ENCODE measurements at places on chromosomes 7 and 10.

DNA sequence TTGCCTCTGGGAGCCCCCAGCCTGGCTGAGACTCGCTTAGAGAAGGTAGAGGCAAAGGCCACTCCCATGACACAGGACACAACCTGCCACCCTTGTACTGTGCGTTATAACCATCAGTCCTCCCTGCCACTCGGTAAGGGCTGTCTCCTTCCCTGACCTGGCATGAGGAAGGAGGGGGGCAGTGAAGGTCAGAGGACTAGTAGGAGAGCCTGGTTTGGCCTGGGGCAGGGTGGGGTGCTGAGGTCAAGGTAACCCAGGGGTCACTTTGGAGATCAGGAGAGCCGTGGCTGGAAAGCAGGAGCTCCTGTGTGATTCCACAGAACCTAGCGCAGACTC is 6.9 kb upstream of the TNRC18 start:
- DNase-seq = no peak

- DNase-seq = no peak
Measured at GRCh38 chr10:24197263-24197662, 11.7 kb upstream of the KIAA1217 start.

- no peak for DNase-seq
Measured at GRCh38 chr10:109968953-109969759, 38.6 kb upstream of the ADD3 start.

- no peak for DNase-seq
Measured at GRCh38 chr10:23412223-23412622, 26.7 kb upstream of the OTUD1 start.

- DNase-seq = no peak
Measured at GRCh38 chr7:86598721-86599120, 45.0 kb upstream of the GRM3 start.

GRCh38 chr7:31953432-31953831 is 116.8 kb downstream of the PDE1C start:
- DNase-seq = no peak

- no peak for DNase-seq
Measured at GRCh38 chr7:44084701-44085100, 2.4 kb upstream of the POLM start.
